ENCODE measurements at places on chromosomes 2 and 18.
A peak's percentile ranks its signal among the peaks of the same experiment; 100 is the strongest.

DNA sequence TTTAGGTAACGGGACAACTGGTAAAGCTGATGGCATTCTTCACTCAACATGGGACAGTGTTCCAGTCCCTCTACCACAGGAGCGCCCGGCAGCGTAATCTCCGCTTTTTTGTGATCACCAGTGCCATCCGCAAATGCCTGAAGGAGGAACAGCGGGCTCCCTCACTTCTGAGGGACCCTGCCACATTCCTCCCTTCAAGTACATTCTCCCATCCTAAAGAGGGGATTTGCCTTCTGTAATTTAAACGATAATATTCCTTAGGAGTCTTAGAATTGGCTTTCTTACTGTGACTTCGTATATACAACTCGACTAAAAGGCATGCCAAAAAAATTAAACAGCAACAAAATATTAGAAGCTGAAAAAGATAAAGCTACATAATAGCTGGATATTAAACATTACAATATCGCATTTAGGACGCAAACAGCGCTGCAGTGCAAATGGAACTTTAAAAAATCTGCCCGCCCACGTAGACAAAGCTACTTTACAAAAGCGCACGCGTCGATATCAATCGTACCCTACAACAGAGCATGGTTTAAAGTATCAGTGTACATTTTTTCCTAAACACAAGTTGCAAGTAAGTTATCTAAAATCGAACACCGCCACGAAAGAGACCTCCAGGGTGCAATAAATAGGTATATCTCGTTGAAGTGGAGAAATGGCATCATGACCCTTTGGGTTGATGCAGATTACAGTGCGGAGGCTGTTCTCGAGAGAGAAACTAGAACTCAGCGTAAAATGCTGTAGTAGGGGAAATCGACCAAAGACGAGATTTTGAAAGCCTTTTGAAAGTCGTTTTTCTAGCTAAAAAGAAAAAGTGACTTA is 2.3 kb upstream of the VSNL1 start:
- DNase-seq = no peak

- no peak for DNase-seq
These were observed 53.9 kb downstream of the CCDC148 start for GRCh38 chr2:158402665-158403064.

GRCh38 chr2:58494071-58494501 is 253.0 kb upstream of the FANCL start:
- DNase-seq = no peak

DNA sequence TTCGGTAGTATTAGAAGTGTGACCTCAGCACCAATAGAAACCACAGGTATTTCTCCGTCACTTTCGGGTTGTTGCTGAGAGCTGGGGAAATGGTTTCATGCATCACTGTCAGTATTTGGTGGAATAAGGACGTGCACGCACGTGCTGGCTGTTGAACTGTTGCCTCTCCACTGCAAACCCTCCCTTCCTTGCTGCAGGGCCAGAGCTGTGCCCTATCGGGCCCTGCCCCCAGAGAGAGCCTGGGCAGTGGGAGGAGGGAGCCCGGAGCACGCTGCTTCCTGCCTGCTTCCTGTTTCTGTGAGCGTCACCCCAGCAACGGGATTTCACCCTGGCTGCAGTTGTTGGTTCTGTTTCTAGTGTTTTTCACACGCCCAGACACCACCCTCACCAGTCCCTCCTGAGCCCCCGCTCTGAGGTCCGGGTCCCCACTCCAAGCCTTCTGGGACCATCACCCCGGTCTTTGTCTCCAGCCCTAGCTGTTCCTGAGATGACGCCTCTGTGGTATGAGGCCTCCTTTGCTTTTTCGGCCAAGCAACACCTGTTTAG is 47.4 kb downstream of the LRRFIP1 start:
- DNase-seq = peak; percentile 73

DNA sequence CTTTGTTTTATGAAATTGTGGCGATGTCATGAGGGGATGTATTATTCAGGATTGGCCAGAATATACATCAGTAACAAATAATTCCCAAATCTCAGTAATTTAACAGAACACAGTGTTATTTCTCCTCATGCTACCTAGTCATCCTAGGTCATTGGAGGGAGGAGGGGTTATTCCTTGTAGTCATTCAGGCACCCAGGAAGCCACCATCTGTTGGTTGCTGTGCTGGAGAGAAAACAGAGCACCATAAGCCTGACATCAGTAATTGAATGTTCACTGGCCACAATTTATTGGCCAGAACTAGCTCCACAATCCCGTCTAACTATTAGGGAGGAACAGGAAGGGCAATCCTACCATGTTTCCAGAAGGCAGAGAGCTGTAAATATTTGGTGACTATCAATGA is 303.5 kb upstream of the CELF4 start:
- DNase-seq = no peak

DNA sequence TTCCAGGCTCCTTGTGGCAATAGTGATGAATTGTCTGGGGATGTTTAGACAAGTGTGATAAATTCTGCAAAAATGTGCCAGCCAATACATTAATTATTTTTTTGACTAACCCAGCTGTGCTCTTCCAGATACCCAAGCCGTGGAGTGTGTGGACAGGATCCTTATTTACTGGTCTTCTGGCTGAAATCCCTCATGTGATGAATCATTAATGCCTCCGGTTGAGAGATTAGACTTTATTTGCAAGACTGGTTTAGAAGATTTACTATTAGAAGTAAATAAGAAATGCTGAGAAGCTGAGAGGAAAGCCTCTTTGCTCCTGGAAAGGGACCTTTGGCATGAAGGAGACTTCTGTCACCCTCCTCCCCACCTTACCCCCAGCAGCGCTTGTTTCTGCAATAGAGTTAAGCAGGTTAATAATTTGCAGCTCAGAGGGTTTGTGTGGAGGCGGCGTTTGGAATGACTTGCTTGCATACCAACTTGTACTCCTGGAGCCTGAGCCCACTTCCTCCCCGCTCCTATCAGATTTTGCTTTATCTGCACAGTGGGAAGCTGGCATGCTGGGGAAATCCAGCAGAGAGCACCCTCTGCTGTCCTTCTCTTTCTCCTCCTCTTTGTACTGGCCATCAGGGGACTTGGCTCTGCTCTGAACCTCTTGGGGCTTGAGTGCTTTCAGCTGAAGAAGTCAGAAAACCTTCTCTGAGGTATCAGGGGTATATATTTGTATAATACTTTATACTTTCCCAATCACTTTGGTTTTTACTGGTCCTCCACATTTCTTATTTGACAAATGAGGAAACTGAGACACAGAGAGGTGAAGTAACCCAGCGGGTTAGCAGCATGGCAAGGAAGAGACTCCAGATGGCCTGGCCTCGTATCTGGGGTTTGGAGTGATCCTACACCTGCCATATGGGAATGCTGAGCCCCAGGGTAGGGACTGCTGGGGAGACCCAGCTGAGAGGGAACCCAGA is 16.3 kb downstream of the SLC3A1 start:
- DNase-seq = peak; percentile 99

DNA sequence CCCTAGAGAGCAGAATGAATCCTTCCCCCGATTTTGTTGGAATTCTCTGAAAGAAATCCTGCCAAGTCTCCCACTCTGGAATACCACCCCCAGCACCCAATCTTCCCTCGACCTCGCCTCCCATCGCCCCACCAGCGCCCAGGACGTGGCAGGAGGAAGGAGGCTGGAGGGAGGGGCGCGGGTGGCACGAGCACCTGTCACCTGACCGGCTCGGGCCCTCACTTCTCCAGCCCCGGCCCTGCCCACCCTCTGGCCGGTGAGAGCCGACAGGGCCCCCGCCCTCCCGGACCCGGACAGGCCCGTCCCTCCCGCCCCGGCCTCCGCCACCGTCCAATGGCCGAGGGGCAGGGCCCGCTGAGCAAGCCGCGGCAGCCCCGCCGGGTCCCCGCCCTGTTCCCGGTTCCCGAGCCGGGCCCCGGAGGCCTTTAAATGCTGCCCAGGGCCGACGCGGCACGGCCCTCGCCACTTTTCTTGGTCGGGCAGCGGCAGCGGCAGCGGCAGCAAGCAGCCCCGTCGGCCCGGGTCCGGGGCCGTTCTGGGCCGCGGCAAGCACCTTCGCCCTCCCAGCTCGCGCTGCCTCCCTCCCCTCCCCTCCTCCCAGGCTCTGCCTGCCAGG is at the start of gene LGALSL:
TSS of gene LGALSL (plus strand) at position 393 of the 616 bp plus-strand sequence. CDS start 384 bp downstream, outside the sequence.
- DNase-seq = peak; percentile 84

- no peak for DNase-seq
These were observed 36.2 kb upstream of the BMP10 start for GRCh38 chr2:68907232-68907919.

DNA sequence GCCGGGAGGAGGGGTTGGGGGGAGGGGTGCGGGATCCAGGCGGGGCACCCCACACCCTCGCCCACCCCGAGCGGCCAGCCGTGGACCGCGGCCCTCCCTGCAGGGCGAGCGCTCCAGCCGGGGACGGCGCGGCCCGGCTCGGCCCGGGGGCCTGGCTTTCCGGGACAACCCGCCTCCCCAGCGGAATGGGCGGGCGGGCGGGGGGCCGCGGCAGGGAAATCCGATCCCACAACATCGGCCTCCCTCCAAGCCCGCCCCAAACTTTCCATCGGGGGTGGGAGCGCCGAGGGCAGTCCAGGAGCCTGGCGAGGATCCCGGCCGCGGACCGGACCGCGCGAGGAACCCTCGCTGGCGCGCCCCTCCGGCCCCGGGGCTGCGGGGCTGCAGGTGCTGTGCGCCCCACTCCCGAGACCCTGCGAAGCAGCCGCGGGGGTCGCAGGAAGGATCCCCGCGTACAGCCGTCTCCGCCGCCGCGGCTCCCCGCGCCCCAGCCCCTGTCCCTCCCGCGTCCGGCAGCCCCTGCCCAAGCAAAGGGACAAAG is 529 bp downstream of the SEMA4C start:
- DNase-seq = peak; percentile 63

DNA sequence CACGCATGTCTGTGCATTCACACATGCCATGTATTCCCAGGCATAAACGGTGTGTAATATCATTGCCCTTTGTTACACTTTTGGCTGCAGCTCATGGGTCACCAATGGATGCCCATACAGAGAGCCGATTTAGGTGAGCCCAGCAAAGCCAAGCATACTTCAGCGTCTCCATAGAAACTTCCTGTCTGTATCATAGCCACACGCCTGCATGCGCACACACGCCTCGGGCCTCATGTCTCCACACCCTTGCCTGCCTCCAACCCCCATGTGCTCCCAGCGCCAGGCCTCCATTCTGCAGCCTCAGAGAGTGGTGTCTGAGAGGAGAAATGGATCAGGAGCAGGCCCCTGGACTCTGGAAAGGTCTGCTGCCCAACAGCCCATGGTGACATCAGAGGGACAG is 33.5 kb upstream of the SELENOI start:
- DNase-seq = no peak

GRCh38 chr2:174797781-174798276 is 33.6 kb upstream of the CHRNA1 start:
- no peak for DNase-seq

- DNase-seq = no peak
These were observed 8.7 kb downstream of the TMEM169 start for GRCh38 chr2:216090369-216090786.

DNA sequence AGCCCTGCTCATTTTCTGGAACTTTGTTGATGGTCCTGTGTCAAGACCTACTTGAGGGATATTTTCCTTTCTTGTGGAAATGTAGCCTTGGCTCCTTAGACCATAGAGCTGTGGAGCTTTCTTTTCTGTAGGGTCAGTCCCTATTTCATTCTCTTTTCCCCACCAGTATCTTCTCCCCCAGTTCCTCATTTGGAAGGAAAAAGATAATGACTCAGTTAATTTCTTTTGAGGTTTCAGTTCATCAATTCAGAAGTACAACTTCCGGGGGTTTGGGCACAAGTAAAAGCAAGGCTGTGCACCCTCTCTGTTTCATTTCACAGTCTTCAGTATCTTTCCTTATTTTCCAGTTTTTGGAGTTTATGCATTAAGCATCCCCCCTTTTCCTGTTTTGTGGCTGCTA is 70.7 kb downstream of the CDC42EP3 start:
- DNase-seq = no peak

DNA sequence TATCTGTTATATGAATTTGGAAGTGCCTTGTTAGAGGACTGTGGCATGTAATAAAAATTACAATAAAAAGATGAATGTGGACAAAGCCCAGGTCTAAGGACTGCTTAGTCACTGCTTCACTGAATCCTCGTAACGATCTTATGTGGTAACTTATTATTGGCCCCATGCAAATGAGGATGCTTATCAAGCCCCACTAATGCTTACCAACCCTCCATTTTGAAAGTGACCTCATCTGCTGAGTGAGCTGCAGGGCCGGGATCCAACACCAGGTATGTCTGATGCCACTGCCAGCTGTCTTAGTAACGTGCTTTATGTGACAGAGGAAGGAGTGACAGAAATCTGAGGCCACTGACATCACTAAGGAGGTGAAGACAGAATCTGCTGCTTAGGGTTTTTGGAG is 65.3 kb upstream of the CCDC85A start:
- no peak for DNase-seq

GRCh38 chr2:16614314-16614860 is 51.2 kb downstream of the CYRIA start:
- no peak for DNase-seq

DNA sequence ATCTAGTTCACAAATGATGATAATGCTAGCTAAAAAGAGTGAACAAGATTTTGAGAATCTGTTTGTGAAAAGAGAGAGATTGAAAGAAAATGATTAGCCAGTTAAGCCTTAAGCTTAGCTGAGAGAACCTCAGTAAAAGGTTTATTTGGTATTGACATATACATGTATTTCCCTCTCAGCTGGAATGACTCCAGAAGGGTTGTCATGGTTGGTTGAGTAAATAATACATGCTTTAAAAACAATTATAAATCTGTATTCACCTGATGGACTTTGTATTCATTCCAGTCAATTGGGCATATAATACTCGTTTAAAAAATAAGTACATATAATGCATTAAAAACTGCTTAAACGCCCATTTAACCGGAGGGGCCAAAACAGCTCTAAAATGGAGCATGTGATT is 181.4 kb downstream of the GRB14 start:
- DNase-seq = no peak

DNA sequence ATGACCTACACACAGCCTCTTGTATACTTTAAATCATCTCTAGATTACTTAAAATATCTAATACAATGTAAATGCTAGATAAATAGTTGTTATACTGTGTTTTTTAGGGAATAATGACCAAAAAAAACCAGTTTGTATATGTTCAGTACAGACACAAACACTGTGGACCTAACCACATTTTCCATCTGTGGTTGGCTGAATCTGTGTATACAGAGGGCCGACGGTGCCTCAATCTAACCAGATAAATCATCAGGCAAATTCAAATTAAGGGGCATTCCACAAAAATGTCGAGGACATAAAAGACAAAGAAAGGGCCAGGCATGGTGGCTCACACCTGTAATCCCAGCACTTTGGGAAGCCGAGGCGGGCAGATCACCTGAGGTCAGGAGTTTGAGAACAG is 14.1 kb downstream of the MGAT4A start:
- DNase-seq = no peak

DNA sequence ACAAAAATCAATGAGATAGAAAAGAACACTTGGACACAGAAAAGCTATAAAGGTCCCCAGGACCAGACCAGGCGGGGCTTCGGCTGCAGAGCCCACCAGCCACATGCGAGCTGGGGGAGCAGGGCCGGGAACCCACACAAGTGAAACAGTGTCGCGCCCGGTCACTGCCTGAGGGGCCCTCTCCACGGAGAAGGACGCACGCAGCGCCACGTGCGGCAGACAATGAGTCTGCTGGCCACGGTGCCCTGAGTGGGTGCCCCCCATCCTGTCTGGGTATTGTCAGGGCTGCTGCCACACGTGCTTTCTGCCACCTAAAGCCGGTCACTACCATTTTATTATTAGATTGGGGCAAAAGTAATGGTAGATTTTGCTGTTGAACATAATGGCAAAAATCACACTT is 207.9 kb upstream of the HDAC4 start:
- no peak for DNase-seq

- peak; percentile 67 for DNase-seq
These were observed 81.8 kb upstream of the GAREM1 start for GRCh38 chr18:32552421-32553030.

Measured in ACHN (cell line).